Activated CD4-positive, CD25-positive, alpha-beta regulatory T cell treated with anti-CD3 and anti-CD28 coated beads, Interleukin-2, amount 50 U/mL, for 24 hours (primary cell): ENCODE measurements at places on chromosomes 3 and 15.
A peak's percentile ranks its signal among the peaks of the same experiment; 100 is the strongest.

GRCh38 chr15:52112203-52112750 is 298 bp downstream of the BCL2L10 start:
- ATAC-seq, result peak; percentile 78

DNA sequence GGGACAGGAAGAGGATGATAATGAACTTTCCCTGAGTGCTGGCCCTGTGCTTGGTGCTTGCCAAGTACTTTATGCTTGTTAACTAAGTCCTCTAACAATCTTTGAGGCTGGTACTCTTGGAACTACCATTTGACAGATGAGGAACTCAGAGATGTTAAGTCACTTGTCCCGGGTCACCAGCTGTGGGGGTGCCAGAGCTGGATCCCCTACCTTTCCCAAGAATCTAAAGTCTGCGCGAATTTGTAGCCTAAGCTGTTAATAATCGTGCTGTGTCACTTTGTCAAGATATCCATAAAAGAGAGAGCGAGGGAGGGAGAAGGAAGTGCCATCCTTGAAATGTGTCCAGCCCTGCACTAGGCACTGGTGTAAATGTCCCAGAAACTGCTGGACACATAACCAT is 19.0 kb upstream of the ACOX2 start:
- no peak for ATAC-seq

DNA sequence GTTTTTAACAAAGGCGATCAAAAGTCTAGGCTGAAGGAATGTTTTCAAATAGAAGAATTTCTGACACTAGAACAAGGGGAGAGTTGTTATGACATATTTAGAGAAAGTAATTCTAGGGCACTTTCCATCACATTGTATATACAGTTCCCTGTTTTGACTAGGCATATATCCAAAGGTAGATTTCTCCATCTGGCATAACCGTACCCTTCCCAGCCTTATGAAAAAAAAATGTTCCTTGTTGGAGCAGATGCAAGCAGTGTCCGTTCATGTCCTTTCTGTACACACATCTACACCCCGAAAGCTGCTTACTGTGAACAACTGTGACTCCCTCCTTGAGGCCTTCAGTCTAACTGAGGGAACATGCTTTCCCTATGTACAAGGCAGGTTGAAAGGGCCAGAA is 271.7 kb upstream of the GBE1 start:
- no peak for ATAC-seq

GRCh38 chr3:11230832-11231231 is 41.4 kb upstream of the ATG7 start:
- ATAC-seq, result no peak

- ATAC-seq, result no peak
Observed at GRCh38 chr3:124115956-124116355, 124.0 kb upstream of the ROPN1 start.

- ATAC-seq, result no peak
Observed at GRCh38 chr15:69570454-69570853, 117.8 kb downstream of the RPLP1 start.
